ENCODE measurements at places on chromosomes 1 and 21.

- DNase-seq = no peak
Measured at GRCh38 chr1:20423169-20423795, 62.7 kb downstream of the CAMK2N1 start.

DNA sequence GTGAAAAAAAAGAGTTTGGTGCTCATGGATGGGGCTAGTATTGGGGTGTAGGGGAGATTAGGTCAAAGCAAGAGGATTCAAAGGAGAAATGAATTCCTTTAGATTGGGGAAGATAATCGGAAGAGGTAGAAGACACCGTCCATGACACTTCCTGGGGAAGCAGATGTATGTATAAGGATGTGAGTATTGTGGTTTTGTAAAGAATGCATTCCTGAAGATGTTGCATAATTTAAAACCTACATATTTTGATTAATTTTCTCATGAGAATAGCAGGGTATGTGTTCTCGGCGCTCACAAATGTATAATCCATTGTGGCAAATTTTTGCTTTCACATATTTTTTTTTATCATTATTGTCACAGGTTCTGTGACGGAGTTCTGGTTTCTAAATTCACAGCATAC lies 5.5 kb upstream of the LGALS8 start:
- DNase-seq = no peak

GRCh38 chr1:165854101-165854845 lies 26.9 kb downstream of the UCK2 start:
- DNase-seq = peak; percentile 91

GRCh38 chr1:81915937-81916336 lies 115.2 kb downstream of the ADGRL2 start:
- DNase-seq = no peak

DNA sequence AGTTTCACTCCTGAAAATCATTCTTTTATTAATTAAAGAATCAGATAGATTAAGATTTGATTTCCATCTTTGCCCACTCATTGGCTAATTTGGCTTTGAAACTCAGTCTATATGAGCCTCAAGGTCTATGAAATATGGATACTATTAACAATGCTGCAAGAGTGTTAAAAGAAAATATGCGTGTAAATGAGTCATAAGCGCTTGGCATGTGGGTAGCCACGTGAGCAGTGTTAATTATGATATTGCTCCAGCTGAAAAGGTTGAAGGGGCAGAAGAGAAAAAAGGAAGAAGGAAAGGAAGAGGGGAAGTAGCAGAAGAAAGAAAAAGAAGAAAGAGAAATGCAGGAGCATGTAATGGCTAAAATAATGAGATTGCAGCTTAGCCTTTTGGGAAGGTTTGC lies 151.4 kb downstream of the CHRM3 start:
- DNase-seq = no peak

DNA sequence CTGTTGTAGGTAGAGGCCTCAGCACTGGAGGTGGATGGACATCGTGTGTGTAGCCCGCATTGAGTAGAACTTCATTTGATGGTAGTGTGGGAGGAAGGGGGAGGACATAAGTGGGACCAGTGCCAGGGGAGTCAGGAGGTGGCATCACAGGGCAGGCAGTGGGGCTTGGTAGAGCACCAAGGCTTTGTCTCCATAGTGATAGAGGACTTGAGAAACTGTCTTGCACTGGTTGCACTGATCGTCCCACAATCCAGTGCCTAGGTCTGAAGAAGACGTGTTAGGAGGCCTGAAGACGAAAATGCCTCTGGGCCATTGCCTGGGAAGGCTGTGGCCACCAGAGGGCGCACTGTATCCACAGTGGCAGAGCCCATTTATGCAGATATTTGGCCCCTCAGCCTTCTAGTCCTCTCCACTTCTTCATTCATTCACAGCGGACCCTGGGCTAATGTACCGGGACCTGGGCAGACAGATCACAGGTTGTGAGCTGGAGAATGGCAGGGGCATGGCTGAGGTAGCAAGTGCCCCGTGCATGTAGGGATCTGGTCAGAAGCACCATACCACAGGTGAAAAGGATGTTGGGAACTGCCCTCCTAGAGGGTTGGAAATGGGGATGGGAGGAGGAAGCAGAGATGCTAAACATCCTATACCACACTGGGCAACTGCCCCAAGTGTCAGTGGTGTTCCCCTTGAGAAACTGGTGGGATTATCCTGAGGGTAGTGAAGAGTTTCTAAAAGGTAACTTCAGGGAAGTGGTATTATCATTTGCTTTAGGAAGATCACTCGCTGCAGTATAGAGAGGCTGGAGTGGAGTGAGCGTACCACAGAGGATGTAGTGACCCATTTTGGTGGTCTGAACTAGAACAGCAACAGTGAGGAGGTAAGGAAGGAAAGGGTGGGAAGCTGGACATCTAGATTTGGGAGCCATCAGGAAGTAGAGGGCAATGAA lies 95.3 kb downstream of the PIK3R3 start:
- DNase-seq = peak; percentile 79

DNA sequence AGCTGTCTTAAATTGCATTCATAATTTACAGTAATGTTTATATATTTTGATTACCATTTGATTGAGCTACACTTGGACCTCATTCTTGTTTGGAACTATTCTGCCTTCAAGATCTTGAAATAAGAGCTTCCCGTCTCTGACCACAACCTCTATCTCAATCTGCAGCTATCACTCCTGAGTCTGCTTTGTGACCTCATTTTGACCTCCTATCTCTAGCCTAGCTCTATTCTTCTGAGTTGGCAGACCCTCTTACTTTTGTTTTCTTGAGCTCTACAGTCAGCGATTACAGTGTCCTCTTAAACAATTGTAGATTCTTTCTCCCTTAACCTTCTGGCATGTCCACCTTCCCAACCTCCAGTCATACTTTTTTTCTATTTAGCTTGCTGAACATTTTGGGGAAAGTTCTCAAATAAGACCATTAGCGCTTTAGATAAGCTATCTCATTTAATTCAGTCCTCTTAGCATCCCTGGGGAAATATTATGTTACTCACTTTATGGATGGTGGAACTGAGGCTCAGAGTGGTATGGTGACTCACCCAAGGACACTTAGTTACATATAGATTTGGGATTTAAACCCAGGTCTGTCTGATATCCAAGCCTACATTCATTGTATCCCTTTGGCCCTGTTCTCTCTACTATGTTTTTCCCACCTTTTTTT lies 19.1 kb downstream of the RPAP2 start:
- DNase-seq = no peak

DNA sequence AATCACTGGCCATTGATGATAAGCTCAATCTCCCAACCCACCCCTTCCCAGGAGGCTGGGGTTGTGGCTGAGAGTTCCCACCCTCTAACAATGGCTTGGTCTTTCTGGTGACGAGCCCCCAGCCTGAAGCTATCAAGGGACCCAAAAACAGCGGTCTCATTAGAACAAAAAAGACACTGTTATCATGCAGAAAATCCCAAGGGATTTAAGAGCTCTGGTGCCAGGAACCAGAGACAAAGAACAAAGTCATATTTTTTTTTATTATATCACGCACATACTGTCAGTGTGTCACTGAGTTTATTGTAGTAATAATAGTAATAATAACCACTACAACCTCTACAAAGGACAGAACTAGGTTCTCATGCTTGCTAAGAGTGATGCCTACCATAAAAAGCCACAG lies 43.9 kb downstream of the CCDC185 start:
- DNase-seq = no peak

GRCh38 chr1:223620297-223620897 lies 45.1 kb downstream of the CAPN8 start:
- no peak for DNase-seq

- DNase-seq = no peak
Measured at GRCh38 chr1:234218078-234218477, 155.2 kb upstream of the COA6 start.

- peak; percentile 66 for DNase-seq
Measured at GRCh38 chr1:114094363-114094634, 59.4 kb downstream of the SYT6 start.

GRCh38 chr1:48332115-48332514 lies 109.6 kb downstream of the SLC5A9 start:
- DNase-seq = no peak

GRCh38 chr1:159879977-159880376 lies 17.5 kb upstream of the VSIG8 start:
- peak; percentile 74 for DNase-seq

DNA sequence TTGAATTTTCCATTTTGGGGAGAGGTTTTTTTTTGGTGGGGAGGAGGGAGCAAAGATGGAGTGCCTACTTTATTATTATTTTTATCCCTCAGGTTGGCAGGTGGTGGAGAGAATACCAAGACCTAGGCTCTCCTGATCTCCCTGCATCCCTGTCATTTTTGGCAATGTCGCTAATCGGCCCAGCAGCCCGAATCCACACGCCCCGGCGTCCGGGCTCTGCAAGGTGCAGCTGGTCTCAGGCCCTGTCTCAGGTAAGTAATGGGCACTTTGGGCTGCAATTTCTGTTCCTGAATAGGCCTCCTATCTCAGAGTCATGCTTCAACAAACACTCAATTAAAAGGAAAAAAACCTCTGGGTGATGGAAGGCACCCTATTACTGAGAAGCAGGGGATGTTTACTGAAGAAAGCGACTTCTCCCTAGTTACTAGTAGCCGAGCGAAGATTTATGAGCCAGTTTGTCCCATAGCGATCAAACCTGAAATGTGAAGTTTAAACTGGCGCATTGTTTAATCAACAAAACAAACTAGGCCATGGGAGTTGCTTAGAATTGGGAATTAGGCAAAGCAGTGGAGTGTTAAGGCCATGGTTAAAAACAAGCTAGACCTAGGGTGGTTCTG lies 137.8 kb downstream of the RWDD3 start:
- DNase-seq = no peak

DNA sequence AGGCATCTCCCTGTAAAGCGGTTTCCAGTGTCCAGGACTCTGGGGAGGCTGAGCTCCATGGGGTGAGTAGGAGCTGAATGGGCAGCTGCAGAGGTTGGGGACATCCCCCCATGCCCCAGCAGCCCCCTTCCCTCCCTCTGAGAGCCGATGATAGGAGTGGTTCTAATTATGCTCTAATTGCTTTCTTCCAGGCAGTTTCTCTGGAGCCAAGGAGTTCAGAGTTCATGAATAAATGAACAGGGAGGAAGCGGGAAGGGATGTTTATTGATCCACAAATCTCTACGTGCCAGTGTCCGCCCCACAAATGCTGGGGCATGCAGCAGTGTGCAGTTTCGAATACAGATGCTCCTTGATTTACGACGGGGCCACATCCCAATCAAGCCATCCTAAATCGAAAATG lies 15.6 kb downstream of the NKAIN1 start:
- DNase-seq = no peak

DNA sequence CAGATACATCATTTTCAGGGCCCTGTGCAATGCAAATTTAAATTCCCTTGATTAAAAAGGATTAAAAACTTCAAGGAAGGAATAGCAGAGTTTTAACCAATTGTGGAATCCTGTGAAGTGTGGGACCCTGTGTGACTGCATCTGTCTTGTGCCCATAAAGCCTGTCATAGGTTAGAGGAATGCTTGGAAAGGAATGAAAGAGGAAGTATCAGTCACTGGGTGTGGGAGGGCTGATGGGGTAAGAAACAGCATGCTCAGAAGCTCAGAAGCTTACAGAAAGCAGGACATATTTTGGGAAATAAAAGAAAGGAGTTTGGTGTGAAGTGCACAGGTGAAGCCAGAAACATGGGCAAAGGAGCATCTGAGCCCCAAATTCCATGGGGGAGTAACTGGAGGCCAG lies 150.8 kb upstream of the ETV3 start:
- DNase-seq = no peak

DNA sequence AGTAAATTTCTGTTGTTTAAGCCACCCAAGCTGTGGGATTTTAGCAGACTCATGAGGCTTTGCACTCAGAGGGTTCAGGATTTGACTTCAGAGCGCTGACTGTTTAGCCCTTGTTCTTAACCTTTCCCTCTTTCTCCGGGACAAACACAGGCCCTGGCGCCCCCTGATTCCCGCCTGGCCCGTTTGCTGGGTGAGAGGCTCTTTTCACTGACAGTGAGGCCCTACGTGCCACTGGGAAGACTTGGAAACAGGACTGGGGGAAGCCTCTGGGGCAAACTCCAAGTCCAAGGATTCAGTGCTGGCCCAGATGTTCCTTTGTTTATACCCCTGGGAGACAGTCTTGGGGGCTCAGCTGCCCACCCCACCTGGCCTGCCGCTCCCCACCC lies 11.7 kb upstream of the TRIM63 start:
- DNase-seq = no peak

DNA sequence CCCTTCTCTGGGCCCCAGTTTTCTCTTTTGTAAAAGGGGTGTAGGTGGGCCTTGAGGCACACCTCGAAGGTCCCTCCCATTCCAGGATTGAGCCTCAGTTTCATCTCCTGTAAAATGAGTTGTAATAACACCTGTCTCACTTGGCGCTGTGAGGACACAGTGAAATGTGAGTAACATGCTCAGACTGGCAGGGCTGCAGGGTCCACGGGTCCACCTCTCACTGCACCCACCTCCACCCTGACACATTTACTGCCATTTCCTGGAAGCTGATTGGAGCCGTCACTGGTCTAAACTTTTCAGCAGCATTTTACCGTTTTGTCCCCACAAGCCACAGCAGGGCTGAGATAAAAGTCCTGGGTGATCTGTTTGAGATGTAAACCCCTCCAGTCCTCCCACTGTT lies 398.0 kb downstream of the PTPRU start:
- DNase-seq = no peak

- no peak for DNase-seq
Measured at GRCh38 chr1:201008666-201009360, 14.7 kb downstream of the KIF21B start.

DNA sequence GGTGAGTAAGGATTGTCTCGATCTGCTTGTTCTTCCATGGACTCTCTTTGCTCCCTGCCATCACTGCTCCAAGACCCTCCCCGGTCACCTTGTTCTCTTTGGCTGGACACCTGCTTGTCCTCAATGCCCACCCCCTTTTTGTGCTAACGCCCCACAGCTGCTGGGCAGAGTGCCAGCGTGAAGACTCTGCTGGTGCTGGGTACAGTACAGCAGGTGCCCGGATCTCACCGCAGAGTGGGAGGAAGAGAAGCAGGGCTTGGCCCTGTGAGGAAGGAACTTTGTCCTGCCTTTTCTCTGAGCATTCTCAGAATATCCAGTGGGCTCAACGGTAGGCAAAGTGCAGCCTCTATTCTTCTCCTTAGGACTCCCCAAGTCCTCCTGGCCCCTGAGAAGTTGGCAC lies 90.1 kb downstream of the PLXNA2 start:
- no peak for DNase-seq

GRCh38 chr1:72037745-72038343 lies 244.5 kb downstream of the NEGR1 start:
- no peak for DNase-seq

- DNase-seq = no peak
Measured at GRCh38 chr1:51484591-51484990, 34.5 kb downstream of the EPS15 start.

DNA sequence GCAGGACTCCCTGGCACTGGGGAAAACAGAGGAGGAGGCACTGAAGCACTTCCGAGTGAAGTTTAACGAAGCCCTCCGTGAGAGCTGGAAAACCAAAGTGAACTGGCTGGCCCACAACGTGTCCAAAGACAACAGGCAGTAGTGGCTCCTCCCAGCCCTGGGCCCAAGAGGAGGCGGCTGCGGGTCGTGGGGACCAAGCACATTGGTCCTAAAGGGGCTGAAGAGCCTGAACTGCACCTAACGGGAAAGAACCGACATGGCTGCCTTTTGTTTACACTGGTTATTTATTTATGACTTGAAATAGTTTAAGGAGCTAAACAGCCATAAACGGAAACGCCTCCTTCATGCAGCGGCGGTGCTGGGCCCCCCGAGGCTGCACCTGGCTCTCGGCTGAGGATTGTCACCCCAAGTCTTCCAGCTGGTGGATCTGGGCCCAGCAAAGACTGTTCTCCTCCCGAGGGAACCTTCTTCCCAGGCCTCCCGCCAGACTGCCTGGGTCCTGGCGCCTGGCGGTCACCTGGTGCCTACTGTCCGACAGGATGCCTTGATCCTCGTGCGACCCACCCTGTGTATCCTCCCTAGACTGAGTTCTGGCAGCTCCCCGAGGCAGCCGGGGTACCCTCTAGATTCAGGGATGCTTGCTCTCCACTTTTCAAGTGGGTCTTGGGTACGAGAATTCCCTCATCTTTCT lies 75.5 kb downstream of the PIK3CD start:
- DNase-seq = no peak
